ENCODE measurements at places on chromosomes 6 and 20.
A peak's percentile ranks its signal among the peaks of the same experiment; 100 is the strongest.

DNA sequence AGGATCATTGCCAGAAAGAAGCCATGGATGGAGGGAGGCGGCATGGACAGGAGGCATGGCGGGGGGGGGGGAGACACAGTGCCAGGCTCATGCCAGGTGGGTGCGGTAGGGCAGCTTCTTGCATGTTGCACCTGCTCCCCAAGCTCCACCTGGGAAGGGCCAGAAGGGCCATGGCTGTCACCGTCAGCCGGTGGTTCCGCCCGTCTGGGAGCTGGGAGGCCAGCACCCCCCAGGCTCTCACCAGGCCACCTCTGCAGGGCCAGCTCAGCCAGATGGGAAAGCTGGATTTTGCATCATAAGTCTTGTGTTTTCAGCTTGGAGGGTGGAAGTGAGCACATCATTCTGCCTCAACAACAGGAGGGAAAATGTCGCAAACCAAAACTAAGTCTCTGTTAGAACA is 404.7 kb downstream of the TAF4 start:
- no peak for DNase-seq

- no peak for DNase-seq
Measured at GRCh38 chr6:3848925-3849605, at the start of gene FAM50B. Gene FAM50B (plus strand): TSS chr6:3849373. CDS start chr6:3849812, 439 bp downstream.

DNA sequence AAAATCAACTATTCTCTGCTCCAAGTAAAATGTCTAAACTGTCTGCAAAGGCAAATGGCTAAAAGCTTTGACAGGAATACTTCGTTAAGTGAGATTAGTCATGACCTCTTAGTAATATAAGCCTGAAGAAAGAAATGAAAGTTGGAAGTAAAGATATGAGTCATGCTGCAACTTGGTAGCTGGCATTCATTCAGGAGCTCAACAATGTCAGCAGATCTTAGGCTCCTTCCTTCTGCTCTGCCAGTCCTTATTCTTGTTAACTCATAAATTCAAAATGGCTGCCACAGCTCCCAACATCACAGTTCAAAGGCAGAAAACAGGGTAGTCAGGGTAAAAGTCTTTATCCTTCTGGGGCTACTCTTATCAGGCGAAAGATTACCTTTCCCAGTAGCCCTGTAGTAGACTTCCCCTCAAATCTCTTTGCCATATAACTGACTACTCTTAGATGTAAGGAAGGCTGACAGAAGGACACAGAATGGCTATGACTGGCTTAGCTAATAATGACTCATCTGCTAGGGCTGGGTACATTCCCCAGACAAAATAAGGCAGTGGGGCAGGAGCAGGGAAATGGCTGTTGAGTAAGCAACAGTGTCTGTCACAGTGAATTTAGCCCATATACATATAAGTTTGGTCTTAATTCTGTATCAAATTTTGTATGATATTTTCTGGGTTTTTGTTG is 24.4 kb upstream of the C6orf62 start:
- DNase-seq = no peak

DNA sequence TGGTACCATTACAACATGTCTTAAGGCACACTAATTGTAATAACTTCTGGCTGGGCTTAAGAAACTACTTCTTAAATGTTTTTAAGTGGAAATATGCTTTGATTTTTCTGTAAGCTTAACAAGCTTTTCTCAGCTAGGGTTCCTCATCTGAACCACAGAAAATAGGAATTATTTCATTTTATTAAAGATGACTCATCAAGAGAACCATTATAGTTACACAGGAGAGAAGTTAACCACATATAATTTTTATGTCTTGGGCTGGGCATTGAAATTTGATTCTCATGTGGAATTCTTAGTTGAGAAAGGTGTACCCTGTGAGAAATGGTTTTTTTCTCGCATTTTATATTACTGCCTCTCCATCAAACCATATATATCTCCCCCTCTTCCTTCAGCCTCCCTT is 75.1 kb downstream of the QKI start:
- no peak for DNase-seq

DNA sequence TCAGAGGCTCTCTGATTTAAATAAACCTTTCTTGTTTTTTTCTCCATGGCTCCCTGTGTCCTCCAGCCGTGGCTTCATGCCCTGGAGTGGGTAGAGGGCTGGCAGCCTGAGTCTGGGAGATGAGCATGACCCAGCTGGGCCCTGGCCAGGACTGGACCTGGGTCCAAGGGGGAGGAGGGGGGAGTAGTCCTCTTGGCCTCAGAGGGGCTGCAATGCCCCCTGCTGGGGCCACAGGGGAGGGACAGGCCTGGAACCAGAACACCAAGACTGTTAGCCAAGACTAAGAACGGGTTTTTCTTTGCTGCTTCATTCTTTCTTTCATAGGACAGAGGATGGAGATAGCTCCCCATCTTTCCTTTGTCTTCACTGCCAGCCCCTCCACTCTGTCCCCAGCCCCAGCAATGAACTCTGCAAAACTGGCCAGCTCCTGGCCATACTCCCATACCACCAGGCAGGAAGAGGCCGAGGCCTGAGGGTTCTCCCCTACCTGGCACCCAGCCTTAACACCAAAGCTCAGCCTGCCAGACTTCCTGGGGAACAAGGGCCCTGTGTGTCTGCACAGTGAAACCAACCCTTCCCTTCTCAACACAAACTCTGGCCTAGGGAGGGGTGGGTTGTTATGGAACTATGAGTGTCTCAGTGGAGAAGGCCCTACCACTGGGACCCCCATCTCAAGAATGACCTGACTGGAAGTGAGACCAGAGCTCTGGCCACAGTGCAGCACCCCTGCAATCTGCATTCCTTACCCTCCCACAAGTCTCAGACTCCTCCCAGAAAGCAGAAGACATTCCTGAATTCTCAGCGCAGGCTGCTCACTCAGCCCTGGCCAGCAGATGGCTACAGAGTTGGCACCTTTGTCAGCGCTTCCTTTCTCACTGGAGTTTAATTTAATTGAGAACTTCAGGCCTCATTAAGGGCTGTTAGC is 11.0 kb downstream of the SLC29A1 start:
- DNase-seq = peak; percentile 13

- DNase-seq = no peak
Measured at GRCh38 chr20:63087236-63087871, 80.6 kb upstream of the BHLHE23 start.

- no peak for DNase-seq
Measured at GRCh38 chr6:37514321-37514771, 14.7 kb upstream of the CCDC167 start.

- no peak for DNase-seq
Measured at GRCh38 chr20:45959956-45960630, 11.9 kb downstream of the ZNF335 start.

DNA sequence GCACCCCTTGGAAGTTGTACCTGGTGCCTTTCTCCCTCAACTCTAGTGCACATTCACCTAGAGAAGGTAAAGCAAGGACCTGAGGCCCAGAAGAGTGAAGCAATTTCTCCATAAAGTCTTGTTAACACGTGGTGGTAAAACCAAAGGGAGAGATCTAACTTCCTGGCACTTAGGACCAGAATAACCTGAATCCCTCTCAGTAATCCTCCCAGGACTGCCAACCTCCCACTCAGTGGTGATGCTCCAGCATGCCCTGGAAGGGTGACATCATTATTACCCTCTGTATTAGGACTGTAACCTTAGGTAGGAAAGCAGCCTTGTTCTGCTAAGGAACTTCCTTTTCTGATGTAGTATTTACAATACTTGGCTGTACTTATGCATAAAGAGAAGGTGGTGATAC is 330.6 kb upstream of the MARCKS start:
- no peak for DNase-seq

- DNase-seq = no peak
Measured at GRCh38 chr6:127900935-127901334, at the start of gene THEMIS. Gene THEMIS (minus strand): TSS chr6:127901058. CDS start chr6:127900932, 126 bp downstream.

GRCh38 chr6:111339294-111339693 is 143.7 kb downstream of the REV3L start:
- DNase-seq = no peak

- peak; percentile 21 for DNase-seq
Measured at GRCh38 chr6:109187399-109188114, 92.2 kb downstream of the CEP57L1 start.

- DNase-seq = no peak
Measured at GRCh38 chr6:129695373-129696027, 14.5 kb downstream of the ARHGAP18 start.

GRCh38 chr6:145621776-145622175 is 113.5 kb downstream of the EPM2A start:
- no peak for DNase-seq

DNA sequence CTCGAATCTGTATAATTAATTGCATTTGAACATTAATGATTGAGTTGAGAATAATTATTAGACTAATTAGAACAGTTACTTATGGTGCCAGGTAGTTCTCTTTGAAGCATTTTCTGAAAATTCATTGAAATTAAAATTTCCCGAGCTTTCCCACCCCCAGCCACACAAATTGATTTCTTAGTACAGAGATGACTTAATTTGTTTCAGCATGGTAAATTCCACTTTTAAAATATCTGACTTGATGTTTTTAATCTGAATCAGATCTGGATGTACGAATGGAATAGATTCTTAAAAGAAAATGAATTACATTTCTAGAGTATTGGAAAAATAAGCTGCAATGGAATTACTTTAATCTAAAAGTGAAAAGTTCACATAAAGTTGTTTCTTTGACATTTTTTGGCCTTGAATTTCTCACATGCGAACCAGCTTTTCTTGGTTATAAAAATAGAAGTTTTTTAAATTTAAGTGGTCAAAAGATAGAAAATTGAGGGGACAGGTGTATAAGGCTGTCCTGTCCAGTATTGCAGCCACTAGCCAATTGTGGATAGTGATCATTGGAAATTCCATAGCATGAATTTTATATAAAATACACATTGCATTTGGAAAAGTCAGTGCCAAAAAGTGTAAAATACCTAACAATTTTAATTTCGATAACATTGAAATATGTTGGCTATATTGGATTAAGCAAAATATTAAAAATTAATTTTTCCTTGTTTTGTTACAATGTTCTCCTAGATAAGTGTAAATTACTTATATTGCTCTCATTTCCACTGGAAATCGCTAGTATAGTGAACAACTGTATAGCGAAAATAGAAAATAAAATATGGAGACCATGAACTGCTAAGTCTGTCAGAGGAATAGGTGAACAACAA is 102.9 kb downstream of the OR2B2 start:
- no peak for DNase-seq

DNA sequence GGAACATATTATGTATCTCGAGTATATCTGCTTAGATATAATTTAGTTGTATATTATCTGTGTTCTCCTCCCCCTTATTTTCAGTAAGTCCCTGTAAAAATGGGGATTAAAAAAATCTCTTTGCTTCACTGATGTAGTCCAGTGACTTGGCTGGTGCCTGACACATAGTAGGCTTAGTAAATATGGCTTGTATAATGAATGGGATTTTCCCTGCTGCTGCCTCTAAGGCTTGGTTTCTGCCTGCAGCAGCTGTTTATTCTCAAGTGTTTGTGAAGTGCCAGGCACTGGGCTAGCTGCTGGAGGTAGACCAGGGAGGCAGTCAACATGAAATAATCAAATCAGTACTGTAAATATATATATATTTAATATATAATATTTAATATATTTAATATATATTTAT is 1.6 kb upstream of the ZFP64 start:
- DNase-seq = no peak

DNA sequence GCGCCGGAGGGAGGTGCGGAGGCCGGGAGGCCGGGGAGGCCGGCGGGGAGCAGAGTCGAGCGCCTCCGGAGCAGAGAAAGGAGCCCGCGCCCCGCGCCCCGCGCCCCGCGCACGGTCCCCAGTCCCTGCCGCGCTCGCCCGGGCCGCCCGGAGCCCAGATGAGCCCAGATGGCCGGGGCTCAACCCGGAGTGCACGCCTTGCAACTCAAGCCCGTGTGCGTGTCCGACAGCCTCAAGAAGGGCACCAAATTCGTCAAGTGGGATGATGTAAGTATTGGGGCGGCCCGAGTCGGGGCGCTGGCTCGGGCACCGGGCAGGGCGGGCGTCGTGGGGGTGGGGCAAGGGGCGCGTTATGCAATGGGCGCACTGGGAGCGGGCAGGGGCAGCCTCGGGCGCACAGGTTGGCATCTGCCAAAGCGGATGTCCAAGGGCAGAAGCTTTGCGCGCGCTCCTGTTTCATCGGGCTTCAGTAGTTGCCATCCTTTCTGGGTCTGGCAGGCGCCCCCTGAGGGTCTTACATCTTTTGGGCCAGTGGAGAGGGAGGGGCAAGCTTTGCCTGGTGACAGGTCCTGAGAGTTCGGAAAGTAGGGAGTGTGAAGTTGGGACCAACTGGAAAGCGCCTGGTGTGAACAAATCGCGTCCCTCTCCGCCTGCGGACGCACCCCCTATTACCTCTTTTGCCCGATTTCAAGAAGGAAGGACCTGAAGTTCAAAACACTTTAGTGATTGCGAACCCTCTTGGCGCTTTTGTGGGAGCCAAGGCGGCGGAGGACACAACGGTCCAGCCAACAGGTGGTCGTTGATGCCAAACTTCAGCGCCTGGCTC is 631 bp downstream of the PLCB1 start:
- DNase-seq = no peak

DNA sequence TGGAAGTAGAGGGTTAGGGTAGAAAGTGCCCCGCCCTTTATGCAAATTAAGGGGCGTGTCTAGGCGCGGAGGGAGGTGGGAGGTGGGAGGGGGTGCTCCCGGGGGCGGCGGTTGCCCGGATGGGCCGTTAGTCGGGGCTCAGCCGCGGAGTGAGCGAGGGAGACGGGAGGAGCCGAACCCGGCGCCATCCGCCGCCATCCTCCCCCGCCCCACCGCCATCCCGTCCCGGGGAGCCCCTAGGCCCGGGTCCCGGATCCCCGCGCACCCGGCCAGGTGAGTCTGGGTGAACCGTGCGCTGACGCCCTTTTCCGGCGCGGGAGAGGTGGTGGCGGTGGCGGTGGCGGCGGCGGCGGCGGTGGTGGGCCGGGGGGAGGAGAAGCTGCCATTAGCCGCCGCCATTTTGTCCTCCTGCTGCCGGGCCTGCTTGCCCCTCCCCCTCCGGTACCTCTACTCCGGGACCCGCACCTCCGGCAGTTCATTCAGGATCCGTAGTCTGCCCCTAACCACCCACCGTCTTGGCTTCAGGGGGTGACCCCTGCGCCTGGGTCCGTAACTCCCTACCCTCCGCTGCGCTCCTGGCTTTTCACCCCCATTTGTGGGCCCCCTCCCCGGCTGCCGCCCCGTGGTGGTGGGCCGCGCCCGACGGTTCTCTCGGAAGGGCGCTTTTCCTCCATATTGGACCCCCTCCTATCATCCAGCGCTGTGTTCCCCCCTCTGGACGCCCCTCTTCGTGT is at the start of gene PRRC2A:
Gene PRRC2A, plus strand, starts transcription at position 130 of the 734 bp plus-strand sequence. CDS start 2,075 bp downstream, outside the sequence.
- peak; percentile 61 for DNase-seq
